ENCODE measurements at places on chromosomes 7 and 10. TPM values are rescaled to one million over a fixed set of nuclear protein-coding genes. Genes with fewer than 3 reads are reported as not detected.

The BNIP3 gene
- total RNA-seq = 56.3 TPM

The HOXA4 gene
- 3.7 TPM for total RNA-seq

The DGKI gene
- total RNA-seq = 4.0 TPM

The NRG3 gene
- 6.1 TPM for total RNA-seq

The ELFN1 gene
- total RNA-seq = 21.7 TPM

All from metanephros (tissue), 2 donors.